ENCODE measurements at places on chromosomes 13 and 19.

- no peak for DNase-seq
Observed at GRCh38 chr19:4972509-4973230, 3.8 kb downstream of the KDM4B start.

DNA sequence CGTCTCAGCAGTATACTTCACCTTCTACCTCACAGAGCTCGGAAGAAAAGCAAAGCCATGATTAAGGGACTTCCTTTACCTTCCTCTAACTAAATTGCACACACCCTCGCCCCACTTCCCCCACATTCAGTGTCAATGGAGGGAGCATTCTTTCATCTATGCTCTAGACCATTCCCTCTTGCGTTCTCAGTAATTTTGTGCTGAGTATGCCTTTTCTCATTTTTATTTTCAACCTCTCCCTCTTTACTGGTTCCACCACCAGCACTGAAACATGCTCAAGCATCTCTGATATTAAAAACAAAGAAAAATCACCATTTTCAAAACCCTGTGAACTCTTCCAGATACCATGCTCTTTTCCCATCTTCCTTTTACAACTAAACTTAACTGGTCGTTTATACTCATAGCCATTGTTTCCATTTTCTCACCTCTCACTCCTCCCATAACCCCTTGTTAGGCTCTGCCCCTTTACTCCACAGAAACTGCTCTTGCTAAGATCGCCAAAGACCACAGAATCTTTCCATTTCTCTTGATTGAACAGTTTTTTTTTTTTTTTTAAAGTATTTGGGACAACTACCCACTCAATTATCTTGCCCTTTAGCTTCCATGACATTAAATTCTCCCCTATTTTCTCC lies 32.4 kb downstream of the SERPINE3 start:
- DNase-seq: no peak

GRCh38 chr19:2329149-2329478 lies 630 bp downstream of the SPPL2B start:
- DNase-seq: no peak

DNA sequence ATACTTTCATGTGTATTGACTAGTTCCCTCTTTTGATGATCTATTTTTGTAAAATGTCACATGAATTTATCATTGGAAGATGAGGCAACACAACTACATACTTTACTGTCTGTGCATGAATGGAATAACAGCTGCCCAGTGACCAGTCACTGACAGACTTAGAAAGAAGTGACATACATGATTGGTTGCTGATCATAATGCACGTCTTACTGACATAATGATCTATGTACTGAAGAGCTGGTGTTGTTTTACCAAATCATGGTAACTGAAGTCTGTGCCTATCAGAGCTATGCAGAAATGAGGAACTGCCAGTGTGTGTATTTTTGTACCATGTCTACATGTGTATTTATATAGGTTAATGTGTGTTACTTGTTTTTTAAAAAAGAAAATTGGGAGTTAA lies 26.5 kb downstream of the GPR18 start:
- DNase-seq: no peak

DNA sequence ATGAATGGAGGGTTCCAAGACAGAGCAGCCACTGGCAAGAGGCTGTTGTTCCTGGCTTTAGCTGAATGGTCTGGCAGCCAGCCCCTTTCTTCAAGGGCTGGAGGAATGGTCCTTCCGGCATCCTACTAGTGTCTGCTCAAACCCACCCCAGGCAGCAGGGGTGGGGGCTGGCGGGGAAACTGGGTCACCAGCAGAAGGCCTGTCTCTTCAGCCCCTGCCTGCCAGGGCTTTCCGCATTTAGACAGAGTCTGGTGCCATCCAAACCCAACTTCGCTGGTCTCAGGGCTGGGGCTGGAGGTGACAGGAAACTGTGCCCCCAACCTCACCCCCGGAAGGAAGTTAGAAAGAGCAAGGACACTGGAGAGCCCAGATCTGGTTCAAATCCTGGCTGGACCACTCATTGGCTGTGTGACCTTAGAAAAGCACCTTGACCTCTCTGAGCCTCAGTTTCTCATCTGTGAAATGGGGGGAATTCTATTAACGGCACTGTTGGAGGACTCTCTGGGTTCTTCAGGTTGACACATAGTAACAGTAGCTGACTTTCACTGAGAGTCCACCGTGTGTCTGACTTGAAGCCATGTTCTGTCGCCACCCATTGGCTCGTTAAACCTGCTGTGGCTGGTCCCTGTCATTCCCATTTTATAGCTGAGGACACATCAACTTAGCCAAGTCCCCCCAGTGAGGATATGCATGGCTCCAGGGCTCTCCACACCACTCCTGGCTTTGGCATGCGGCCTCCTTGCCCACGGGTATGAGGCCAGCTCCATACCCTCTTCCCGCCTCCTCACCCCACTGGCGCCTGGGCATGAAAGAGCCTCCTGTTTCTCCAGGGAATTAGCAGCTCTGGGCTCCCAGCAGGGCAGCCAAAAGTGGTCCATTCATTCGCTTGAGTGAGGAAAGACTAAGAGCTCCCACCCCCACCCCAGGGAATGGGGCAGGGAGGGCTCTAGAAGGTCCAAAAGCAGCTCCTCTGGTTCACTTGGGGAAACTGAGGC lies 2.5 kb upstream of the NR2C2AP start:
- no peak for DNase-seq

DNA sequence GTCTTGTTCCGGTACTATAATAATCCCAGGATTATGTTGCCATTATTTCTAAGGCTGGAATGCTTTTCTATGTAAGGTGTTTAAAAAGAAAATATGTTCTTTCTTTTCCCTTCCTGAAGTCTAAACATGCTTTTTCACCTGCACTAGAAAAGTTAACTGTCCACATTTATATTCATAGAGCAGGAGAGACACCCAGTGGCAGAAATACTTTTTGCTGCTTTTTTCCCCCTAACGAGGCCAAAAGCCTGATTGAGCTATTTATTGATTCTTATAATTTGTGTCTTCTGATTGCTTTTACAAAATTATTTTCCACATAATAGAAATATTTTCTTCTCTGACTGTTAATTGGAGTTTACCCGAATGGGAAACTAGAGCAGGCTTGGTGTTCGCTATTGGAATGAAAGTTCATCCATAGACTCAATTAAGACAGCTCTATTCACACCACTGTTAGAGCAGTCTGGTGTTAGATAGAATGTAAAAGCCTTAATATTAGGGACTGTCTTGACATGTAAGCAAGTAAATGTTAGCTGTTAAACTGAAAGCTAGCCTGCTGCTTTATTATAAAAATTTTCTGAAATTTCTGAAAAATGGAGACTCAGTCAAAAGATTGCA lies 15.8 kb downstream of the GPR180 start:
- DNase-seq: no peak

DNA sequence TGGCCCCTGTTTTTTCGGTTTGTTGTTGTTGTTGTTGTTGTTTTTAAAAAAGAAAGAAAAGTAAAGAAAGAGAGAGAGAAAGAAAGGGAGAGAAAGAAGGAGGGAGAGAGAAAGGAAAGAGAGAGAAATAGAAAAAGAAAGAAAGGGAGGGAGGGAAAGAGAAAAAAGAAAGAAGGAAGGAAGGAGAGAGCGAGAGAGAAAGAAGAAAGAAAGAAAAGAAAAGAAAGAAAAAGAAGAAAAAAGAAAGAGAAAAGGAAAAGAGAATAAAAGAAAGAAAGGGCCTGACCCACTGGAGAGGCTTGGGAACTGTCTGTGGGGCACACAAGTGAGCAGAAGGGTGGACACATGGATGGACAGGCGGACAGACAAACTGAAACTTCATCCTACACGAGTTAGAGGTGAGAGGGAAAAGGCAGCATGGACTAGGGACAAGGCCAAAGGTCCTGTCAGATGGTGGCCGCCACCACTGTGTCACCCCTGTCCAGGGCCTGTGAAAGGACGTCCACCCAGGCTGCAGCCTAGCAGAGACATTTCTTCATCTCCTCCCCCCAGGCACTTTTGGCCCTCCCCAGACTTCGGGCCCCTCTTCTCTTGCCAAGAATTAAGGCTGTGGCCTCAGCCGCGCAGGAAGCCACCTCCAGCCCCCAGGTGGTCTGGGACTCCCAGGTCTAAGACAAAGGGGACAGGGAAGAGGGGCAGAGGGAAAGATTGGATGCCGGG lies 9.1 kb upstream of the BCAM start:
- DNase-seq: no peak

DNA sequence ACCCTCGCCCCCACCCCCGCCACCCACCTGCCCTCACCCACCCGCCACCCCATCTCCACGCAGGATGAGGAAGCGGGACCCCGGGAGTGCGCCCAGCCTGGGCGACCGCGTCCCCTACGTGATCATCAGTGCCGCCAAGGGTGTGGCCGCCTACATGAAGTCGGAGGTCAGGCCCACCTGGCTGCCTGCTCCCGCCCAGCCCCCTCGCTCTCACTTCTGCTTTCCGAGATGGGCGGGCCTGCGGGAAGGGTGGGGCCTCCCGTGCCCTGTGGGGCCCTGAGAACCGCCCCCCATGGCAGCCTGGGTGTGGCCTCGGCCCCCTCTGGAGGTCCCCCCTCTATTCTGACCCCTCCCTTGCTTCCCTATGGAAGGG lies 3.1 kb upstream of the SPIB start:
- no peak for DNase-seq

- no peak for DNase-seq
Observed at GRCh38 chr19:35497406-35497805, 7.1 kb upstream of the KRTDAP start.

GRCh38 chr13:76637641-76638141 lies 248.5 kb downstream of the KCTD12 start:
- no peak for DNase-seq

DNA sequence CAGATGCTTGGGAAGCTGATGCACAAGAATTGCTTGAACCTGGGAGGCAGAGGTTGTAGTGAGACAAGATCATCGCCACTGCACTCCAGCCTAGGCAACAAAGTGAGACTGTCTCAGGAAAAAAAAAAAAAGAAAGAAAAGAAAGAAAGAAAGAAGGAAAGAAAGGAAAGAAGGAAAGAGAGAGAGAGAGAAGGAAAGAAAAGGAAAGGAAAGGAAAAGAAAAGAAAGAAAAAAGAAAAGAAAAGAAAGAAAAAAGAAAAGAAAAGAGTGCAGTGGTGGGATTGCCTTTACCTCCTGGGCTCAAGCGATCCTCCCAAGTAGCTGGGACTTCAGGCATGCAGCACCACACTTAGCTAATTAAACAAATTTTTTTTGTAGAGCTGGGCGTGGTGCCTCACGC lies 12.9 kb downstream of the OLFM2 start:
- DNase-seq: no peak

- no peak for DNase-seq
Observed at GRCh38 chr13:75847588-75847987, 211.5 kb downstream of the LMO7 start.

DNA sequence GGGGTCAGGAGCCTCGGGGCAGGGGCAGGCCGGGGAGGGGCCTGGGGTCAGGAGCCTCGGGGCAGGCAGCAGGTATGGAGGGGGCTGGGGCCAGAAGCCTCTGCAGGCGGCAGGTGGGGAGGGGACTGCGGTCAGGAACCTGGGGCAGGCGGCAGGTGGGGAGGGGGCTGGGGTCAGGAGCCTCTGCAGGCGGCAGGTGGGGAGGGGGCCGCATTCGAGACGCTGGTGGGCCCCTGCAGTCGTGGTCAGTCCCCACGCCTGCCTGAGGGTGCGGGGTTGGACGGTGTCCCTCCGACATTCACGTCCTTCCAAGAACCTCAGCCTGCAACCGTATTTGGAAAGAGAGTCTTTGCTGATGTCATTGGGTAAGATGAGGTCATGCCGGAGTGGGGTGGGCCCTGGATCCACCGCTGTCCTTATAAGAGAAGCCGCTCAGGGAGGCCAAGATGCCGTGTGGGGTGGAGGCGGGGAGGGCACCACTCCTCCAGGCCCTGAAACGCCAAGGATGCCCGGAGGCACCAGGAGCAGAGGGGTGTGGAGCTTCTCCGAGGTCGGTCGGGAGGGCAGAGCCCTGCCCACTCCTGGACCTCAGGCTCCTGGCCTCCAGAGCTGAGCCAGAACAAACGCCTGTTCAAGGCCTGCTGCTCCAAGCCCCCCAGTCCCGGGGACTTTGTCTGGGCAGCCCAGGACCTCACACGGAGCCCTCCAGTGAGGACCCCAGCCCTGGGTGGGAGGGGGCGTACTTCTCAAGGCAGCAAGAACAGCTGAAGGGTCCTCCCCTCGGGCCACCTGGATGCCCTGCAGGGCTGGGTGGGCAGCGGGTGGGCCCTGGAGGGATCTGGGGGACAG lies 30.1 kb downstream of the PIP5K1C start:
- DNase-seq: no peak

DNA sequence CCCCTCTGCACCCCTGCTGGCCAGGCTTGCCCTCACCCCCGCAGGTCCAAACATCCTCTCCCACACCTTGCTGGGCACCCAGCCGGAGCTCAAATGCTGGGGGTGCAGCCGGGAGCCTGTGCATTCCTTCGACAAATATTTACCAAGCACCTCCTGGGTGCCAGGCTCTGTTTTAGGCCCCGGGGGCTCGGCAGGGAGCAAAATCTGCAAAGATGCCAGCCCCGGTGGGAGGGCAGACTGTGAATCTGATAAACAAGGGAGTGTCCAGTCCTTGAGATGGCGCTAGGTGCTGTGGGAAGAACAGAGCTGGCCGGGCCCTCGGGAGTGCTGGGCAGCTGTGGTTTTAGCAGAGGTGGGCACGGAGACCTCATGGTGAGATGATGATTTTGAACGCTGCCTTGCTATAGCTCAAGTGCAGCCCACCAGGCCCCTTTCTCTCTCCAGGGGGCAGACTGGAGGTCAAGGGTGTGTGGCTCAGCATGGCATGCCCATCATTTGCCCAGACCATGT lies 10.6 kb downstream of the NFIX start:
- DNase-seq: no peak

DNA sequence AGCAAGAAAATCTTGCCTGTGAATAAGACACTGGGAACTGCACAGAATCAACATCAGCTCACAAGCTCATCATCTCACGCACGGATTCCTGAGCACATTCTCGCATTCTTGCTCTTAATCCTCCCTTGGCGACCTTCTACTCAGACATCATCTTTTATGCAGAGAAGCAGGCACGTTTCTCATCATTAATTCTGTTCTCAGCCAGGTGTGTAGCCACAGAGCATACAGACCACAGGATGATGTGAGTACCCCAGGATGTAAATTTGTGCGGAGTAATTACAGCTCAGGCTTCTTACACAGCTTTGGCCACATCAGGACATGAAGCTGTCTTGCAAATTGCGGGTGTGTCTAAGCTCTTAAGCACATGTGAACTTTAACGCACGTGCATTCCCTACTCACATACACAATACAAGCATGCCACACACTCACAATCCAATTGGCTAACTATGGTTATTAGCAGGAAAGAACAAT lies 36.5 kb upstream of the SACS start:
- no peak for DNase-seq

DNA sequence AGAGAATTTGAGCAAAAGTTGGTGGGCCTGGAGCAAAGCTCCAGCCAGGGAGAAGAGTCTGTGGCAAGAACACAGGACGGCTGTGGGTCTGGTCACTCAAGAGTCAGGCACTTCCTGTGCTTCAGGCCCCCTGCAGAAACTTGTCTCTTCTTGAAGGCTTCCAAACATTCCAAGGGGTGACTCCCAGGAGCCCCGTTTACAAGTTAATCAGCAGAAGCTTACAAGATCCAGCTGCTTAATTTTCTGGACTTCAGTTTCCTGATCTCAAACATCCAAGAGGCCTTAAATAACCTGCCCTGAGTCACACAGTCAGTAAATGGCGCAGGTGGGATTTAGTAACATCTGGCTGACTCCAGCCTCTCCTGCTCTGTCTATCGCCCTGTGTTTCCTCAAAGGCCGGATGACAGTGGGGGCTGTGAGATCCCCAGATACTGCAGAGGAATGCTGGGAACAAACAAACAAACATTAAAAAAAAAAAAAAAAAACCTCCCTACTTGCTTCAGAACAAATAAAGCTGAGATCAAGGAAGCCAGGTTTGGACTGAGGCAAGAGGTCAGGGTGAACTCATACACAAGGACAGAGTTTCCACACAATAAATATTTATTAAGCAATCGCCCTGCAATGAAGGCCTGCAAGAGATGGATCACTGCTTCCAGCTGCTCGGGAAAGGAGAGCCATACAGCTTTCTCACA lies 175.4 kb upstream of the RFC3 start:
- DNase-seq: no peak

- DNase-seq: no peak
Observed at GRCh38 chr19:31947436-31948115, 397.8 kb upstream of the ZNF507 start.
